ENCODE measurements at places on chromosomes 6 and 20. TPM values are rescaled to one million over a fixed set of nuclear protein-coding genes. Genes with fewer than 3 reads are reported as not detected.
A peak's percentile ranks its signal among the peaks of the same experiment; 100 is the strongest.

DNA sequence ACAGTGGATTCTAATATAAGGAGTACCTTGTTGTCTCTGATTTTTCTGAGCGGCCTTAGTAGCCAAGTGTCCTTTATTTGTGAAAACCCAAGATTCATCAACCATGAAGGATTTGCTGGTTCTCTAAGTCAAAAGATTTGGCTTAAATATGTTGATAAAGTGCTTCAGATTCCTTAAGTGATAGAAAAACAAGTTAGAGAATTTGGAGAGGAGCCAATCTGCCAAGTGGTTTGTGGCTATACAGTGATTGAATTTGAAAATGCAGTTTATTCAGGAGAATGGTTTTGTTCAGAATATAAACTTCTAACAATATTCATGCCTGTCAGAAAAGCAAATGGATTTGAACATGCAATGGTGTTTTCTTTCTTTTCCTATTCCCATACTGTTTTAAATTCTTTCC is 54.8 kb downstream of the CAP2 start:
- H3K27ac ChIP-seq: no peak overlapping the region
- H3K4me3 ChIP-seq: no peak overlapping the region
- H3K27me3 ChIP-seq: no peaks in the 10 kb centered on the region
- DNase-seq: no peak
- H3K4me1 ChIP-seq: no peaks in the 10 kb centered on the region
- no peaks in the 10 kb centered on the region for H3K36me3 ChIP-seq

GRCh38 chr6:136144251-136145023 is 105.7 kb downstream of the MTFR2 start:
- no peaks in the 10 kb centered on the region for H3K4me1 ChIP-seq
- no peak for DNase-seq
- no peaks in the 10 kb centered on the region for H3K27me3 ChIP-seq
- H3K27ac ChIP-seq: no peak overlapping the region
- H3K4me3 ChIP-seq: no peak overlapping the region

DNA sequence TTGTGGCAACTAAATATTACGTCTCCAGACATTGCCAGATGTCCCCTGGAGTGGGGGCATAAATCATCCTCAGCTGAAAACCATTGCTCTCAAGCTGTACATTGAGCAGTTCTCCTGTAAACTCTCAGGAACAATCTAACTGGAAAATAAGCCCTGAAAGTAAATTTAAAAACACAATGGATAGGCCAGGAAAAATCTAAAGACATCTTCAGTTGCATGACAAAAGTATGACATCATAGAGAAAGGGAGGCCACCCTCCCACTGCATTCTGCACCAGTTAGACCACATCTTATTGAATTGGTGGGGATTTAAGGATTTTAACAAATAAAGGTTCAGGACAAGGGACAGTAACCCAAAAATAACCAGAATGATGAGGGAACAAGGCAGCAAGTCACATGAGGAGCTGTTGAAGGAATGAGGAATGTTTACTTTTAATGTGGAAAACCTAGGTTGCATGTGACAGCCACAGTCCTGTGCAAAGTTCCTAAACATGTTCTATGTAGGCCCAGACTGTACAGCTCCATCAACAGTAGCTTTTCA is 5.3 kb downstream of the PLA2G7 start:
- no peak overlapping the region for H3K27ac ChIP-seq
- peaks cover 4% of the 10 kb centered on the region for H3K4me1 ChIP-seq
- DNase-seq: no peak
- H3K27me3 ChIP-seq: peaks cover under 1% of the 10 kb centered on the region
- no peak overlapping the region for H3K4me3 ChIP-seq

GRCh38 chr6:166029506-166029905 is 138.1 kb downstream of the TBXT start:
- DNase-seq: no peak
- no peaks in the 10 kb centered on the region for H3K27me3 ChIP-seq
- H3K4me3 ChIP-seq: no peak overlapping the region
- no peak overlapping the region for H3K27ac ChIP-seq
- no peaks in the 10 kb centered on the region for H3K4me1 ChIP-seq

- no peak for DNase-seq
- no peaks in the 10 kb centered on the region for H3K36me3 ChIP-seq
- H3K27me3 ChIP-seq: no peaks in the 10 kb centered on the region
Measured at GRCh38 chr6:166274163-166274562, 34.0 kb downstream of the PRR18 start.

DNA sequence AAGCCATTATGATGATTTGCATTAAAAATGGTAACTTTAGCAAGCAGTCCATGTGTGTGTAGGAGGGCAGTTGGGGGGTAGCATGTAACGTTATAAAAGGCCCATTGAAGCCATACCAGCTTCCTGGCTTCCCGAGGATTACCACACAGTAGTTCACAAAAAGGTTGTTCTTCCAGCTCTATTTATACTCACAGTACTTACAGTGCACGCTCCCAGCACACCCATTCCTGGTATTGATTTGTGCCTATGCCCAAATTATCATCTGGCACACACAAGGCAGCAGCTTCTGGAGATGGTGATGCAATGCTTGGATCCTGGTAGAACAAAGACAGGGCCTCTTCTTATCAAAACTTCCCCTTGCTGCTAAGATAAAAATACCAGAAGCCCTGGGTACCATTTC is 436.8 kb downstream of the HAO1 start:
- no peak overlapping the region for H3K27ac ChIP-seq
- no peaks in the 10 kb centered on the region for H3K4me1 ChIP-seq
- no peak for DNase-seq
- no peaks in the 10 kb centered on the region for H3K36me3 ChIP-seq

GRCh38 chr6:127515234-127515793 is 3.8 kb downstream of the MTCL3 start:
- peak overlapping the region; percentile 76 for H3K4me3 ChIP-seq
- H3K27me3 ChIP-seq: peaks cover 28% of the 10 kb centered on the region
- H3K4me1 ChIP-seq: peaks cover 3% of the 10 kb centered on the region
- peak overlapping the region; percentile 63 for H3K27ac ChIP-seq

GRCh38 chr20:16444057-16444777 is 129.0 kb downstream of the KIF16B start:
- DNase-seq: no peak
- no peak overlapping the region for H3K27ac ChIP-seq
- H3K4me3 ChIP-seq: no peak overlapping the region
- H3K36me3 ChIP-seq: no peaks in the 10 kb centered on the region
- no peaks in the 10 kb centered on the region for H3K27me3 ChIP-seq

DNA sequence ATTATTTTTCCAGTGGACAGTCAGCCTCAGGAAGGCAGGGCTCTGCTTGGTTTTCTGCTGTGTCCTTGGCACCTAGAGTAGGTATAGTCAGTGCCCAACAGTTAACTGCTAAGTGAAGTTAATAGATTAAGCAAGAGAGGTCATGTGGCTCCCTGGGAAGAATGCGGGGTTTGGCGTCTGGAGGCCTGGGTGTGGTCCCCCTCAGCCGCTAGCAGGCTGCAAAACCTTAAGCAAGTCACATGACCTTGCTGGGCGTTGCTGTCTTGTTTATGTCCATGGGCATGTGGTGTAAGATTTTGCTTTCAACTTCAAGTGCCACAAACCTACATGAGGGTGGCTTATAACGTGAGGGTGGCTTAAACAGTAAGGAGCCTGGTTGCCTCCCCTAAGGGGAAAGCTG is 75.5 kb upstream of the SCP2D1 start:
- H3K27ac ChIP-seq: no peak overlapping the region
- no peaks in the 10 kb centered on the region for H3K36me3 ChIP-seq
- no peaks in the 10 kb centered on the region for H3K4me1 ChIP-seq
- H3K4me3 ChIP-seq: no peak overlapping the region

- peaks cover 22% of the 10 kb centered on the region for H3K27me3 ChIP-seq
- peak overlapping the region; percentile 63 for H3K27ac ChIP-seq
- peak overlapping the region; percentile 76 for H3K4me3 ChIP-seq
- H3K36me3 ChIP-seq: no peaks in the 10 kb centered on the region
- peak; percentile 70 for DNase-seq
- peaks cover 3% of the 10 kb centered on the region for H3K4me1 ChIP-seq
Measured at GRCh38 chr6:127514773-127515227, 4.3 kb downstream of the MTCL3 start.

- H3K36me3 ChIP-seq: no peaks in the 10 kb centered on the region
- no peaks in the 10 kb centered on the region for H3K4me1 ChIP-seq
- no peaks in the 10 kb centered on the region for H3K27me3 ChIP-seq
- DNase-seq: no peak
- no peak overlapping the region for H3K4me3 ChIP-seq
Measured at GRCh38 chr6:155079985-155080452, 84.9 kb downstream of the TIAM2 start.

DNA sequence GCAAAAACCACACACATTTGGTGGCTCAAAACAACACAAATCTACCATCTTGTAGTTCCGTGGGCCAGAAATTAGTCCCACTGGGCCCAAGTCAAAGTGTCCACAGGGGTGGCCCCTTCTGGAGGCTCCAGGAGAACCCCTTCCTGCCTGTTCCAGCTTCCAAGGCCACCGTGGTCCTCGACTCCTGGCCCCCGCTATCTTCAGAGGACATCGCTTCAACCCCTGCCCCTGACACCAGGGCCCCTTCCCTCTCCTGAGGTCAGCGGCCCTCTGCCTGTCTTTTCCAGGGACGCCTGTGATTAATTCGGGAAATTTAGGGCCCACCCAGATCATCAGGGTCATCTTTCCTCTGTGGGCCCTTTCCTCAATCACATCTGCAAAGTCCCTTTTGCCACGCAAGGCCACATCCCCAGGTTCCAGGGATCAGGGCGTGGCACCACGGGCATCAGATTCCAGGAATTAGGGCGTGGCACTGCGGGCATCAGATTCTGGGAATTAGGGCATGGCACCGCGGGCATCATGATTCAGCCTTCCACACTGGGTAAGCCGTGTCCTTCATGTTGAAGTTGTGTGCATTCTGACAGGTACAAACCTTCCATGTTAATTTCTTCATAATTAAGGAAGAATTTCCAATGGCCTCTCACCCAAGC is 59.9 kb upstream of the SMOC2 start:
- H3K36me3 ChIP-seq: no peaks in the 10 kb centered on the region
- H3K4me1 ChIP-seq: no peaks in the 10 kb centered on the region
- no peak for DNase-seq
- H3K4me3 ChIP-seq: no peak overlapping the region
- no peak overlapping the region for H3K27ac ChIP-seq
- H3K27me3 ChIP-seq: peaks cover 19% of the 10 kb centered on the region

DNA sequence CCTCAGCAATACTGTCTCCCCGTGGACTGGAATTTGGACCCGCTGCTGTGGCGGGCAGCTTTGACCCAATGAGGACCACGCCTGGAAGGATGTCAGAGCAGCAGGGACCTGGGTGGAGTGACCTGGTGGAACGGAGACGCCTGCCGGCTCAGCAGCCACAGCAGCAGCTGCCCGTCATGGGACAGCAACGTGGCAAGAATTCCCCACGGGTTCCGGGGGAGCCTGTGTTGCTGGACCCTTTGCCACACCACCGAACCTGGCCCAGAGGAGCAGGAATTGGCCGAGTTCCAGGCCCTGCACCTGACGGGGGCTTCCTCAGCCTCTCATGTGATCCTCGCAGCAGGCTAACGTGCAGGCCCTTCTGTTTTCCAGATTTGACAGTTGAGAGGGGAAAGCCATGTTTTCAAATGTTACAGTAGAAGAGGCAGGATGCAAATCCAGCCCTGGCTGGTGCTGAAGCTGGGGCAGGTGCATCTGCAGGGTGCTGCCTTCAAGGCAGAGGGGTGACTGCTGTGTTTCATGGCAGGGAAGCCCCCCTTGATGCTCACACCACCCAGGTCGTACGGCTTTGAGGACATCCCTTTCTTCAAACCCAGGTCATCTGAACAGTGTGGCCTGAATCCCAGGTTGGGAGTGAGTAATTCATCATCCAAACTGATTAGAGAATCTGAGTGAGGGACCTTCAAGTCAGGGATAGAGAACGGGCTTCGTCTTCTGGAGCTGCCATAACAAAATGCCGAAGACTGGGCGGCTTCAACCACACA is 93.4 kb downstream of the THBS2 start:
- H3K36me3 ChIP-seq: no peaks in the 10 kb centered on the region
- H3K4me3 ChIP-seq: no peak overlapping the region
- H3K27me3 ChIP-seq: no peaks in the 10 kb centered on the region
- DNase-seq: no peak
- no peak overlapping the region for H3K27ac ChIP-seq
- H3K4me1 ChIP-seq: peaks cover 9% of the 10 kb centered on the region

DNA sequence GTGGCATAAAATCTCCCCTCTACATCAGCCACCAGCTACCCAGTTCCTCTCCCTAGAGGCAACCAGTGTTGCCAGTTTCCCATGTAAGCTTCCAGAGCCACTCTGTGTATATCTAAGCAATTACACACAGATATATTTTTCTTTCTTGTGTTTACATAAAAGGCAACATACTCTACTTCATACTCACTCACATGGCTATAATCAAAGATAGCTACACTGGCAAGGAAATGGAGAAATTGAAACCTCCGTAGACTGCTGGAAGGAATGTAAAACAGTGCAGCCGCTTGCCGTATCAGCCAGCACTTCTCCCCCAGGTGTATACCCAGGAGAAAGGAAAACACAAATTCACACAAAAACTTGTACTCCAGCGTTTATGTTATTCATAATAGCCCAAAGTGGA is 38.5 kb upstream of the NELFCD start:
- no peak overlapping the region for H3K27ac ChIP-seq
- DNase-seq: no peak
- H3K4me1 ChIP-seq: no peaks in the 10 kb centered on the region
- no peak overlapping the region for H3K4me3 ChIP-seq
- no peaks in the 10 kb centered on the region for H3K27me3 ChIP-seq

DNA sequence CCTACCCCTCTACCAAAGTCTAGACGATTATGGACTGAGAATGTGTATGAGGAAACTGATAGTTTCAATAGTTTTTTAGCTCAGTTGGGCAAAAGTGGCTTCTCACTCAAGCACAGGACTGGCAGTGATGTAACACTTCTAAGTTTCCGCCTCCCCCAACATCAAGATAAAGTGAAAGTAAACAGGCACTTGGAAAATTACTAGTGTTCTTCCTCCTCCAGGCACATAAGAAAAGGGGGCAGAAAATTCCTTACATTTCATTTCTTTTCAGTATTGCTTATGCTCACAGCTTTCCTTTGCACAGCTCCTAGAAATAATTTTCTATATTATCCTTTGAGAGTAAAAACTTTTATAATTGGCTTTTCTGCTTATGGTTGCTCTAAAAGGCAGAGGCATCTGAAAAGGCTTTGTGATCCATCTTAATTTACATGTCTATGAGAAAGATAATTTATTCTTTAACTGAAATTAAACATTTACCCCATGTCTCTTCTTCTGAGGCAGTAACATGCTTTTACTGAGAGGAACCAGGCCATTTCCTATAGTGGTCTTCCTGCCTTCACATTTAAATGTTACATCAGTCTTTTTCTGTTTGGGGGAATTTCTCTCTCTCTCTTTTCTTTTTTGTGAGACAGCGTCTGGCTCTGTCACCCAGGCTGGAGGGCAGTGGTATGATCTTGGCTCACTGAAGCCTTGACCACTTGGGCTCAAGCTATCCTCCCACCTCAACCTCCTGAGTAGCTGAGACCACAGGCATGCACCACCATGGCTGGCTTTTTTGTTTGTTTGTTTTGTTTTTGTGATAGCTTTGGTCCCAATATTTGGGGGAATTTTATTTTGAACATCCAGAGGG is 65.0 kb upstream of the EEF1A1 start:
- H3K27ac ChIP-seq: peak overlapping the region; percentile 88
- peak overlapping the region; percentile 40 for H3K4me3 ChIP-seq
- no peaks in the 10 kb centered on the region for H3K27me3 ChIP-seq
- H3K4me1 ChIP-seq: peaks cover 32% of the 10 kb centered on the region
- no peak for DNase-seq

- no peak overlapping the region for H3K4me3 ChIP-seq
- H3K27me3 ChIP-seq: no peaks in the 10 kb centered on the region
Measured at GRCh38 chr6:160256445-160256844, 2.2 kb downstream of the SLC22A2 start.

LTB gene
- 10.0 TPM for total RNA-seq

RIPK1 gene
- 26.3 TPM for total RNA-seq

ENPP4 gene
- 33.2 TPM for total RNA-seq

POFUT1 gene
- 26.1 TPM for total RNA-seq

CPXM1 gene
- 10.2 TPM for total RNA-seq

OGFR gene
- total RNA-seq: 69.4 TPM

LINC00237 gene
- total RNA-seq: not detected

Data from lower lobe of right lung (tissue), 2 donors.